Psoas muscle (tissue), 8 donors: ENCODE measurements at places on chromosomes 12 and 14. TPM values are rescaled to one million over a fixed set of nuclear protein-coding genes. Genes with fewer than 3 reads are reported as not detected.

DNA sequence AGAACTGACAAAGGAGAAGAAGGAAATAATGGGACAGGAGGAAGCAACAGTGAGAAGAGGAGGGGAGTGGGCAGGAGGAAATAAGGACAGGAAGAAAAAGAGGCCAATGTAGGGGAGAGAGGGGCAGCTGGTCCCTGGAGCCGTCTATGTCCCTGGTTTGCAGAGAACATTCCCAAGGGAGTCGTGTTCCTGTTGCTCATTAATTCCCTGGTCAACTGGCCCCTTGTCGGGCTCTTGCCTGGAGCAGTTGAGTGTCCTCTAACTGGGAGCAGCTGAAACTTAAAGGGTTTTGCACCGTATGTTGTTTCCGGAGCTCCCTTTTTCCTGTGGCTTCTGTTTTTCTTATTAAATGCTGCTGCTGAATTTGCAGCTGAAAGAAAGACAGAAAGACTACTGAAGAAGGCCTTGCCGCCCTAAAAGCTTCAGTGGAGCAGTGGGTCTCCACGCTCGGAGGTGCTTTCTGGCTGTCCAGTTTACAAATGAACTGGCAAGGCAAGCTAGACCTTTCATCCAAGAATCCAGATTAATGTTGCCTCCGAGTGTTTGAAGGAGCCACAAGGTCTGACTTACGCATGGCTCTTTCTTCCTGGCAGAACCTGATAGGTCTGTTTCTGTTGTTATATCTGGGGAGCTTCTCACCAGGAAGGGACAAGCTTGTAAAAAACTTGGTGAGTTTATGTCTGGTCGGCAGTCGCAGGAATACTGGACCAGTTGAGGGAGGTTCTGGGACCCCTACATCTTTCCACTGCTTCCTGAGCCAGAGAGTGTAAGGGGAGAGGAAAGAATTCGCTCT, 146.2 kb upstream of the RFLNA start:
- DNase-seq = no peak

GRCh38 chr12:80100591-80100990, 1.3 kb downstream of the OTOGL start:
- DNase-seq = no peak

GRCh38 chr12:79690142-79690637, 574 bp downstream of the PAWR start:
- DNase-seq = no peak

DNA sequence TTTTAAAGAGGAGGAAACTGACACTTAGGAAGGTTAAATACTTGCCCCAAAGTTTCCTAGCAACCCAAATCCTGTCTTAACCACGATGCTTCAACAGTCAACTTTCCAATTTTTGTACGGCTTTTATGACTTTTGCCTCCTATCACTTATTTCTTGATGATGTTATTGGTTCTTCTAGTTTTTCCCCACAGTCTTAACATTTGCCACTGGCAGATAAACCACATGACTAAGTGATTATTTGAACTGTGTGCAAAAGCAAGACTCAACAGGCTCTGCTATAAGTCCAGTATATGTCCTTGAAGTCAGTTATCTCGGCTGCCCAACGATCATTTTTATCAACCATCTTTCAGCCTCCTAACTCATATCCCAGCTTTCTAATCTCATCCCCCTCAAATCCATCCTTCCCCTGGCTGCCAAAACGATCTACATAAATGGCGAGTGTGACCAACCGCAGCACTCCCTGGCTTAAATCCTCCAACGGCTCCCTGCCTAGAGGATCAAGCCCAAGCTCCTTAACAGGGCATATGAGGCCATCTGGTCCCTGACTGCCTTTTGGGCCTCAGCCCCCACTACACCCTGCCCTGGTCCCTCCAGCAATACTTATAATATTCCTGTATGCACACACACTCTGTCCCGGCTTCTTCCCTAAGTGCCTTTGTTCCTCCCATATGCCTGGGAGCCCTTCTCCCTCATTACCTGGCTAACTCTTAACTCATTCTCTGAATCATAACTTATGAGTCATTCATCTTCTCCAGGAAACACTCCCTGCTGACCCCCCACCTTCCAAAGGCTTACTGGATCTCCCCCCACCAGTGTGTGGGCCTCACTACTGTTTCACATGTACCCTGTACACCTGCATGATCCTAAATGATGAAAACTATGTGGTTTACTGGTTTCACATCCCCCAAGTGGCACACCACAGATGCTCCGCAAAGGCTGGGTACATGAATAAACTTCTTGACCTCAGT, 8.8 kb downstream of the VPS37B start:
- no peak for DNase-seq

- no peak for DNase-seq
These were observed 43.9 kb downstream of the DIO3 start for GRCh38 chr14:101604935-101605780.

DNA sequence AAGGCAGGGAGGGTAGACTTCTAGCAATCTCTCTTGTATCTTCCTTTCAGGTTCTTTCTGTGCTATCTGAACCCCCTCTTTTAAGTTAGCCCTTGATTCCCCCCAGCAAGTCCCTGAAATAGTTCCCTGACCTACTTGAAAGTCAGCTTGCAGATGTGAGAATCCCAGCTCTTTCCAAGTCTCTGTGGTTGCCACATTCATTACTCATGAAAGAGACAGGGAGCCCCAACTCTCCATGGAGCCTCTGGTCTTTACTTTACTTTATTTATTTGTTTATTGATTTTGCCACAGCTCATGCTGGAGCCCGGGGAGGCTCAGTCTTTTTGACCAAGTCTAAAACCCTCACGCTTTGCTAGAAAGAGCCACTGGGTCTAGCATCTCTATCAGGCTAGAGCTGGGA, 193.6 kb upstream of the FAR2 start:
- no peak for DNase-seq

DNA sequence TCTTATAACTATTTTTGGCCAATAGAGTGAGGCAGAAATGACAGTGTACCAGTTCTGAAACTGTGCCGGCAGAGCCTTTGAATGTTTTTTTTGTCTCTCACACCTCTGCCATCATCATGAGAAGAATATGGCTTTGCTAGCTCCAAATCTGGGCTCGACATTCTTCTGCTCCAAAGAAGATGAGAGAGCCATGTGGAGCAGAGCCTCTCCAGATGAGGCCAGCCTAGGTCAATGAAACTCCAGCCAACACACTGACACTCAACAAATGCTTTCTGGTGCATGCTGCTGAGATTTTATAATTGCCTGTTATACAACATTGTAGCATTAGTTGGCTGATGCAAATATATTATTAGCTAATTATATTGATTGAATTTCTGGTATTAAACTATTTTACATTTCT, 154.7 kb downstream of the SLC38A4 start:
- DNase-seq = no peak

- no peak for DNase-seq
These were observed 28.5 kb downstream of the PRPF40B start for GRCh38 chr12:49651855-49652254.

GRCh38 chr12:57726884-57727757, 11.4 kb downstream of the AGAP2 start:
- peak; percentile 82 for DNase-seq

DNA sequence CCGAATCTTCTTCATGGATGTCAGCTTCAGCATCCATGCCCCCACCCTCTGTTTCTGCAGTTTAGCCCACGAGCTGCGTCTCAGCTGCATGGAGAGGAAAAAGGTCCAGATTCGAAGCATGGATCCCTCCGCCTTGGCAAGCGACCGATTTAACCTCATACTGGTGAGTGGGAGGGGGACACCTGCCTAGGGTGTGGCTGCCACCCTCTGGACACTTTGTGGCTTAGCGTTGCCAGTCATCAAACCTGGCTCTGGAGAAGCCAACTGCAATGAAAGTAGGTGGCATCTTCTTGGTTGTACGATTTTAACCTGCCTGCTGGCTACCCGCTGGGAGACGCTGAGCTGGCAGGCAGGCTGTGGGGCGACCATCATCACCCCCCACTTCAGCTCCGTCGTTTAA, 16.7 kb downstream of the DCAF4 start:
- DNase-seq = no peak

DNA sequence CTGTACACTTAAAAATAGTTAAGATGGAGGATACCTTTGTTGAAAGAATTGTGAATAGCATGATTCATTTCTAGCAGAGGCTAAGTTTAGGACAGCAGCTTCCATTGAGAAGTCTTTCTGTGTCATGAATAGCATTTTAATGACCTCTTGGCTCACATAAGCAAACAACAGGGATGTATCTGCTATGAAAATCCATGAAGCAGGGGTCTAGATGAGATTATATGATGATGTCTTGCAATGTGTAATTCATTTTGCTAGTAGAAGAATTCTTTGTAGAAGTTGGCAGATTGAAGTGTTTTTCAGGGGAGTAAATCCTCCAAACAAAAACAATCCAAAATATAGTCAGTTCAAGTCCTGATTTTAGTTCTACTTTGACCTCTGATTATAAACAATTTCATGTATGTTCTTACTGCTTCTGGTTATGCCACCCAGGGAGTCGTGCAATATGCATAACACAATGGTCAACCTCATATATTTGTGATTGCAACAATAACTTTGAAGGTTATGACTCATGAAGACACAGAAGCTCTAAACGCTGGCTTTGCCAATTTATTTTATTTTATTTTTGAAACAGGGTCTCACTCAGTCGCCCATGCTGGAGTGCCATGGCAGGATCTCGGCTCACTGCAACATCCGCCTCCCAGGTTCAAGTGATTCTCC, 6.9 kb upstream of the RD3L start:
- no peak for DNase-seq

DNA sequence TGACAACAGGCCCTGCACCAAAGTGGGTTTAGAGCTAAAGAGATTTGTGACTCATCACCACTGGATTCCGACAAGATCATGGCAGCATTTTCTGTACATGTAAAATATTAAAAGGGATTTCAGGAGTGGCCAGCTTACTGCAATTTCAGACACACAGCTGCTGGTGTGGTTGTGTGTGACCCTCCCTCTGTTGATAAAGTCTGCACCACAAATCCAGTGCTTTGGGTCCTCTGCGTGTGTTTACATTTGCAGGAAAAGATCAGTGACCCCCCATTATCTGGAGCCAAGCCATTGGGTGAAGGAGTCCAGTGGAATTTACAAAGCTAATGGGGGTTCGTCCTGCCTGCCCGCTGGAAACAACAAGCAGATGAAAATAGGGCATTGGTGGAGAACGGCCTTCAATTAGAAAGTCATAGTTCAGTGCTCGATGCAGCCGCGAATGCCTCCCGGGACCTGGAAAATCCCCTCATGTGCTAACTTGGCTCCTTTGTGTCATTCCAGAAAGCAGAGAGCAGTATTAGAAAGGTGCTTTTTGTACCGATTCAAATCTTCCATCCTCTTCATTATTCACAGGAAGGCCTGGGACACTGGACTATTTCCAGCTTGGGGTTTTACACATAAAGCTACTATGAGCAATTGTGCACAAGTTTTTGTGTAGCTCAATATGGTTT, 188.5 kb upstream of the TMEM132C start:
- no peak for DNase-seq

GRCh38 chr12:75953312-75953906, 78.2 kb downstream of the PHLDA1 start:
- DNase-seq = no peak

- DNase-seq = no peak
These were observed 156.5 kb upstream of the PLEKHG7 start for GRCh38 chr12:92546259-92546634.

DNA sequence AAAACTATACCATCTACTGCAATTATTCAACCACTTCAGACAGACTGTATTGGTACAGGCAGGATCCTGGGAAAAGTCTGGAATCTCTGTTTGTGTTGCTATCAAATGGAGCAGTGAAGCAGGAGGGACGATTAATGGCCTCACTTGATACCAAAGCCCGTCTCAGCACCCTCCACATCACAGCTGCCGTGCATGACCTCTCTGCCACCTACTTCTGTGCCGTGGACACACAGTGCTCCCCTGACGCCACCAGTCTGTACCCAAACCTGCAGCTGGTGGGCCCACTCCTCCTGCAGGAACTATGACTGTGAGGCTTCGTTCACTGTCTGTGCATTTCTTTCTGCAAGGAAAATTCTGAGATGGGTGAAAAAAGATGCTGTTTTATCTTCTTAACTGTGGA, 284.7 kb downstream of the DAD1 start:
- DNase-seq = no peak

- DNase-seq = no peak
These were observed 14.1 kb downstream of the ZFHX2 start for GRCh38 chr14:23537351-23538049.

DNA sequence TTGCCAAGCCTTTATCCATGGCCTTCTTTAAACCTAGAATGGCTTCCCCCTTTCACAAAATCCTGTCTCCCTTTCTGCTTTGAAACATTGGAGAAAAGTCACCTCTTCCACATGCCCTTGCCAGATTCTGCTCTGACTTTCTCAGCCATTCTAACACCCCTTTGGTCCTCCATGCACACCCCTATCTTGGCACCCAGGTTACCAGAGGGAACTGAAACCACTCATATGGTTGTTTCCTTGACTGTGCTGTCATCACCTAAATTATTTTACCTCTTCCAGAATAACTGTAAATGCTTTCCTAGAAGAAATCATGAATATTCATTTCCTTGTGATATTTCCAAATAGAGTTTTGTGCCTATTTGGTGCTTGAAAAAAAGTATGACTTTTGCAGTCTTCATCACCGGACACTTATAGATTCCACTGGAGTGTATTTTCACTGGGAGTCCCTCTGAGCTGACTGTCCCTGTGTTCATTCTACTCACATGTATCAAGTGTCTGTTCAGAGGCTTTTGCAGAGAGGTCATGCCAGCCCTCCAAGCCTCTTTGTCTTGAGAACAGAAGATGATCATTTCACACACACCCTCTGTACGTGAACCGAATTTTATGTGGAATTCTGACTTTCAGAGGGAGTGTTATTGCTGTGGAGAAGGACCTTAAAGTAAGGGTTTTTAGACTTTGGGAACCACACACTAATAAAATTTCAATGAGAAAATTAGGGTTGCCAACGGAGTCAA, 74.1 kb downstream of the PLXNC1 start:
- no peak for DNase-seq

DNA sequence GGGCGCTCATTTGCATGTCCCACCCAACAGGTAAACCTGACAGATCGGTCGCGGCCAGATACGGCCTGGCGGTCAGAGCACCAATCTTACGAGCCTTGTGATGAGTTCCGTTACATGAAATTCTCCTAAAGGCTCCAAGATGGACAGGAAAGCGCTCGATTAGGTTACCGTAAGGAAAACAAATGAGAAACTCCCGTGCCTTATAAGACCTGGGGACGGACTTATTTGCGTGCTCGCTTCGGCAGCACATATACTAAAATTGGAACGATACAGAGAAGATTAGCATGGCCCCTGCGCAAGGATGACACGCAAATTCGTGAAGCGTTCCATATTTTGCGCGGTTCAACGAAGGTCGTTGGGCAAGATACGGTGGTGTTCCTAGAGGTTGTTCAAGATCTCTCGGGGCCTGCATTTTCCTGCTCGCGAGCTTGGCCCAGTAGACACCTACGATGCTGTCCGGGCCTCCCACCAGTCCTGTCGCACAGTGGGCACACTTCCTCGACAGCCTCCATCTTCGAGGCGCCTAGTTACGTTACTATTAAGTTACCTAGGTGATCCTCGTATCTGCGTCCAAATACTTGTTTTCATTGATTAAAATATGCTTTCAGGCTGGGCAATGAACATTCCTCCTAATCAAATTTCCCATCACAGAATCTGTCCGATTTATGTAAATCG, at the start of gene RNU6-7:
TSS of gene RNU6-7 (plus strand) at position 230 of the 675 bp plus-strand sequence.
- DNase-seq = peak; percentile 34

The PRKD1 gene
- total RNA-seq = 0.79 TPM

The CELA1 gene
- total RNA-seq = not detected

The LTB4R2 gene
- 0.96 TPM for total RNA-seq

The KRT83 gene
- not detected for total RNA-seq

The LRCOL1 gene
- total RNA-seq = 0.32 TPM

The PTPRB gene
- 32.1 TPM for total RNA-seq

The KRT5 gene
- total RNA-seq = 0.85 TPM

The PTPN6 gene
- total RNA-seq = 4.2 TPM

The CRADD gene
- total RNA-seq = 14.9 TPM
